ENCODE measurements at places on chromosomes 7 and 10.

DNA sequence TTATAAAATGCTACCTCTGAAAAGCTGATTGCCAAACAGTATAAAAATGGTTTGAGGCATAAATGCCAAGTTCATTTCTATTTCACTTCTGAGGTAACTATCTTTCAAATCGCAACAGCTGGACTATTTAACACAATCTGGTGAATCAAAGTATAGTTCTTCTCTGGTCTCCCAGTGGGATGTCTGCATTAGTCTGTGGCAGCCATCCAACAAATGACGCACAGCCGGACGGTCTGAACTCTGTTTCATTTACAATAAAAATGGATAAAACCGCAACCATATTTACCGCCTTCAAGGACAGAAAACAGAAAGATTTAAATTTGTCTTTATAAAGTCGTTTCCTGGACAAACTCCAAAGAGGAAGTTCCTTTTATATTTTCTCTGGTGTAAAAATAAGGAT is 41.9 kb downstream of the ENO4 start:
- DNase-seq = no peak

GRCh38 chr10:66927971-66928770 is 2.3 kb downstream of the LRRTM3 start:
- DNase-seq = no peak

DNA sequence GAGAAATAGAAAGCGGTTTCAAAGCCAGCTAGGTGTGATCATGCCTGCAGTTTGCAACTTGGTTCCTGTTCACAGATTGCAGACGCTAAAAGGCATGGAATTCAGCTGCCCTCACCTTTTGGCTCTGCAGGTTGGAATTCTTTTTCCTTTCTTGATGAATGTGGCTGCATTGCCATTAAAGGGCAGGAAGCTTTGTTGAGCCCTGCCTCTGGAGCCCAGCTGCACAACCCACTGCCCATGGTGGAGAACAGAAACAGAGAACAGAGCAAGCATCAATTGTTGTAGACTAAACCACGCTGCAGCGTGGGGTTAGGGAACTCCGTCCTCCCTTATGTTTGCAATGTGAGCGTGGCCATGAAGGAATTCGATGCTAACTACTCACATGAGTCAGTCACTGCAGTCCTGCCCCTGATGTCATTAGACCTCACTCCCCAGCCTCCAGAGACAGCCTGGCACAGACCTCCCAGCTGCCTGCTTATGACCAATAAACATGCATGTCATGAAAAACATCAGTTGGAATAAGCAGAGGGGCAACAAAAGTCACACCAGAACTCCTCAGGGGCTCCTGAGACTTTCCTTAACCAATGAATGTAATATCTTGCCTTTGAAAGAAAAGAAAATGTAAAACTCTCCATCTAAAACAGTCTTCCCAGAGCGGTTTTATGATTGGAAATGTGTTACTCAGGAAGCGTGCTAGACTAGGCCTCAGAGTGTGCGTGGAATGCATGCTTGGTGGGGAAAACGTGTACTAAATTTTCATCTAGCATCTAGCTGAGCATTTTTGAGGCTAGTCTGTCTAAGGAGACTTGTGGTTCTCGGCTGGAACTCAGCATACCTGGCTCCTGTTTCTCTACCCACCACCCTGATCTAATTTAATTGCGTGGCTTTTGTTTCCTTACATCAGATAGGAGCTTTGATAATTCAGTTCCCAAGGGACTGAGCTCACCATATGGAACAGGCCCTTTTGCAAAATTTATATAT is 232.2 kb downstream of the KIAA1217 start:
- DNase-seq = no peak

DNA sequence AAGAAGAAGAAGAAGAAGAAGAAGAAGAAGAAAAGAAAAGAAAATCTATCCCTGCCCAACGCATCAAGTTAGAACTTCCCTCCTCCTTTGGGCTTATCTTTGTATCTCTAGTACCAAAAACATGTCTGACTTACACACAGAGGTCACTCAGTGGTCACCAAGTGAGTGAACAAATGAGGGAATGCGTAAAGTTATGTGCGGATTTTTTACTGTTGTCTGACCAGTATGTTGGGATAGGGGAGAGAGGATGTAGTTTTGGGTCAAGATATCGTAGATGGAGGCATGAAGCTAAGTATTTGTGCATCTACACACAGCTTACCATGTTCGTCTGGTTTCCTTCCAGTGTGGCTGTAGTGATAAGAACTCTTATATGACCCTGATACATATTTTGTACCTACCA is 99.9 kb downstream of the ITIH5 start:
- no peak for DNase-seq

DNA sequence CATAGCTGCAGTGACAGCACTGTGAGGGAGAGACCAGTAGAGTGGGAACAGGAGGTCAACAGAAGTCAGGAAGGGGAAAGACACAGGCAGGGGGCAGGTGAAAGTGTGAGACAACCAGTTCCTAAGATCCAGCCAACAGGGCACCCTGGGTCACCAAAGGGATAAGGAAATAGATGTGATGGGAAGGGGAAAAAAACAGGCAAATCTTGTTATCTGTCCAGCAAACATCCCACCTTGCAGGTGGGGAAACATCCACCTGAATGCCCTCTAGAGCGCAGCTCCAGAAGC is 42.5 kb downstream of the DPCD start:
- no peak for DNase-seq

- no peak for DNase-seq
These were observed 486 bp upstream of the SORCS1 start for GRCh38 chr10:107164992-107165391.

- no peak for DNase-seq
These were observed 57.4 kb downstream of the TLL2 start for GRCh38 chr10:96456296-96456840.

DNA sequence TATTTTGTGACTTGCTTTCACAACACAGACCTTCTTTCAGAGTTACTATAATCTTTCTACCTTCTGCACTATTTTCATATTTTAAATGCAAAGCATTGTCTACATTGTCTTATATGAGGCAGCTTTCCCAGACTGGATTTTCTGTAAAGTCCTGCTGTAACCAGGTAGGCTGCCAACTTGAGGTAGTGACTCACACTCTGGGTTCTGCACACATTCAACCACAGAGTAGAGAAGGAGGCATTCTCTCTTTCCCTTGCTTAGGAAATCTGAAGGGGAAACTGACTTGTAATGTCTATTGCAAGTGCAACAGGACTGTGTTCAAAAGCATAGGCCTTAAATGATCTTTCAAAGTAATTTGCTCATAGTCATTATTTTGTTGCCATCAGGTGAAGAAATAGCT is 461.4 kb downstream of the GRM8 start:
- no peak for DNase-seq

- no peak for DNase-seq
These were observed at the start of gene GFRA1 for GRCh38 chr10:116272440-116273283. Gene GFRA1, minus strand, starts transcription at chr10:116273206. Its CDS starts 1,177 bp downstream, at chr10:116272029.

DNA sequence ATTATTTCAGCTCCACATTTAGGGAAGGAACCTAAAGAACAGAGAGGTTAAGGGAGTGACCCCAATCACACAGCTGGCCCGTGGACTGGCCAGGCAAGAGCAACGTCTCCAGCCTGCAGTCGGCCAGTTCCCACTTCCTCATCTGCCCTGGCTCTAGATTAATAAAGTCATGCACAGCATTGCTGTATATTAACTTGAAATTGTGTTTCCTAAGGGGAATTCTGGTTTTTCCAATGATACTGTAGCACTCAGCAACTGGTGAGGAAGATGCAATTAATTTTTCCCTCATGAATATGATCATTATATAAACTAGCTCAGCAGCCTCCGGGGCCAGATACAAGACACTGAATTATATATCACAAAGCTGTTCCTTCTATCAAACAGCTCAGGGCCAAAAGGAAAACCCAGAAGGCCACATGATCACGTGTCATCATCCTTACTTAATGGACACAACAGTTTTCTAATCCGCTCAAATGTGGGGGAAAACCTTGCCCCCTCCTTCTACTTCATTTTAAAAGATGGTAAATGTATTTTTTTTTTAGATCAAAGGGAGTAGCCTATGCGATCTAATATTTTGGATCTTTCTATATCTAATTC is 295.3 kb upstream of the PRKCQ start:
- DNase-seq = no peak

DNA sequence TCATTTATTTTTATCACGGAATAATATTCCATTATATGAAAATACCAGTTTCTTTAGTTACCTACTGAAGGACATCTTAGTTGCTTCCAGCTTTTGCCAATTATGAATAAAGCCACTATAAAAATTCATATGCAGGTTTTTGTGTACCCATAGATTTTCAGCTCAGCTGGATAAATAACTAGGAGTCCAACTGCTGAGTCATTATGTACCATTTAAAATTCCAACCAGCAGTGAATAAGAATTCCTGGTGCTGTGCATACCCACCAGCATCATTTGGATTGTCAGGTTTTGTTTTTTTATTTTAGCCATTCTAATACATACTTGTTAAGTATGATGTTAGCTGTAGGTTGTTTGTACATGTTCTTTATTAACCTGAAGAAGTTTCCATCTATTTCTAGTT is 14.5 kb downstream of the FAM24B start:
- no peak for DNase-seq

- no peak for DNase-seq
These were observed 266.3 kb downstream of the PPP1R3A start for GRCh38 chr7:113652501-113652900.

GRCh38 chr10:16870331-16870730 is 53.1 kb upstream of the RSU1 start:
- DNase-seq = no peak

DNA sequence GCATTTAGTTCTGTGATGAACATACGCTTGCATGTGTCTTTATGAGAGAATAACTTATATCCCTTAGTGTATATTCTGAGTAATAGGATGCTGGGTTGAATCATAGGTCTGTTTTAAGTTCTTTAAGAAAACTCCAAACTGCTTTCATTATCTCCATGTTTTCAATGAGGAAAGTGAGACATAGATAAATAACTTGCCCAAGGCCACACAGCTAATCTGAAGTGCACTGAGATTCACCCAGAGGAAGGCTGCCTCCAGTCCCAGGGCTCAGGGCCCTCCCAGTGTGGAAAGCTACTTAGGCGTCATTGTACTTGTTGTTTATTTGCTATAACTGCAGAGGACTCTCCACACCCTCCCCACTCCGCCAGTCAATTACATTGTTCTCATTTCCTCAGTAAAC is 126.7 kb downstream of the INHBA start:
- no peak for DNase-seq
